ENCODE measurements at places on chromosomes 5 and 9. TPM values are rescaled to one million over a fixed set of nuclear protein-coding genes. Genes with fewer than 3 reads are reported as not detected.
A peak's percentile ranks its signal among the peaks of the same experiment; 100 is the strongest.

The KCNV2 gene
- total RNA-seq = not detected

The FOXD4L4 gene
- not detected for total RNA-seq

The C9orf85 gene
- total RNA-seq = 14.5 TPM

The INSL4 gene
- not detected for total RNA-seq

The PLPP7 gene
- total RNA-seq = 3.4 TPM

The PCDHB10 gene
- total RNA-seq = 1.9 TPM

The SEC61B gene
- 163 TPM for total RNA-seq

The CRB2 gene
- 8.4 TPM for total RNA-seq

The CDX1 gene
- total RNA-seq = not detected

The ENTPD2 gene
- 3.2 TPM for total RNA-seq

The LECT2 gene
- not detected for total RNA-seq

The NIPSNAP3A gene
- 9.3 TPM for total RNA-seq

The ACOT12 gene
- total RNA-seq = 0.33 TPM

GRCh38 chr5:13249854-13250253 is 694.6 kb downstream of the DNAH5 start:
- DNase-seq = no peak

DNA sequence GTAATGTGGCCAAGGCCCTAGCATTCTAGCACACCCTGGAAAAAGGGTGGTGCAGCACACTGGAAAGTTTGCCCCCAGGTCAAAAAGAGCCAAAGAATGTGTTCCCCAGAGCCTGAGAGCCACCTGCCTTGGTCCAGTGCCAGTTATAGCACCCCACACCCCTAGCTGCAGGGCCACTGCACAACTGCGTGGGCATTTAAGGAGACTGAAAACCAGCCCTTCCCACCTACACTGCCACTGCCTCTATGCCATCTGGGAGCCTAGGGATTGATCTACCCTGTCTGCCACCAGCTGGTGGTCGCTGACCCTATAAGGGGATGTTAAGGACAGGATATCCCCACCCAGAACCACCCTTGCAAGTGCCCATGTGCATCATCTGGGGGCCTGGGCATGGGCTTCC is 38.2 kb upstream of the PTPRD start:
- no peak for DNase-seq

- DNase-seq = no peak
Observed at GRCh38 chr5:167295681-167296005, 995.8 kb upstream of the WWC1 start.

GRCh38 chr5:157481666-157482065 is 21.7 kb downstream of the NIPAL4 start:
- no peak for DNase-seq

- DNase-seq = peak; percentile 50
Observed at GRCh38 chr9:113620377-113621161, 157.0 kb downstream of the RGS3 start.

GRCh38 chr5:141100243-141100805 is at the start of gene PCDHB3:
Gene PCDHB3 (plus strand): TSS chr5:141100473. CDS start chr5:141100650, 177 bp downstream.
- peak; percentile 51 for DNase-seq

DNA sequence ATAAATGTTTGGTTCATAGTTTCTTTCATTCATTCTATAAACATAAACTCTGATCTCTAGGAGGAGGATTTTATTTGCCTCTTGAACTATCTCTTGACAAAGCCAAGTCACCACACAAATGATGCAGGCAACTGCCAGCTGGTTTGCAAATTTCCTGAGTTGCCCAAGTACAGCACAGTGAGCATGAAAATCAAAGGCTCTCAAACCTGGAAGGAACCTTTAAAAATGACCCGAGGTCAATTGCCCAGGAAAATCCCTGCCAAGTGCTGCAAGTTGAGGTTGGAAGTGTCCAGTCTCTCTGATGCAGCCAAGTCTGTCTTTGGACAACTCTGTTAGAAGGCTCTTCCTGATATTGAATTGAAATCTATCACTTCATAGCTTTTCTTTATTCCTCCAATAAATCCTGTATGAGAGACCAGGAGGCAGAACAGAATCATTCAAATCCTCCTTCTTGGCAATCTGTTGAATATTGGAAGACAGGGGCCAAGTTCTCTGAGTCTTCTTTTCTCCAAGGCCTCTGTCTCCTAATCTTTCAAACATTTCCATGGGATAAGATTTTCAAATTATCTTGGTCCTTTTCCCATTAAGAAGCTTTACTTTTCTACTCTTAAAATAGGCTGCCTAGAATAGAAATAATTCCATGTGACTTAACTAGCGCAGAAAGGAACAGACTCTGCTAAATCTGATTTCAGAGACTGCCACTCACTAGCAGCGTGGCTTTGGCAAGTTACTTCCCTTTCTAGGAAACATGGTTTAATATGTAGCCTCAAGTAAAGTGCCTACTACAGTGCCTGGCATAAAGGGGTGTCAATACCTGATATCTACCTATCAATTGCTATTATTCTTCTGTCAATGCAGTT is 159.2 kb downstream of the SNX18 start:
- no peak for DNase-seq

GRCh38 chr9:23750808-23751207 is 75.2 kb downstream of the ELAVL2 start:
- no peak for DNase-seq

DNA sequence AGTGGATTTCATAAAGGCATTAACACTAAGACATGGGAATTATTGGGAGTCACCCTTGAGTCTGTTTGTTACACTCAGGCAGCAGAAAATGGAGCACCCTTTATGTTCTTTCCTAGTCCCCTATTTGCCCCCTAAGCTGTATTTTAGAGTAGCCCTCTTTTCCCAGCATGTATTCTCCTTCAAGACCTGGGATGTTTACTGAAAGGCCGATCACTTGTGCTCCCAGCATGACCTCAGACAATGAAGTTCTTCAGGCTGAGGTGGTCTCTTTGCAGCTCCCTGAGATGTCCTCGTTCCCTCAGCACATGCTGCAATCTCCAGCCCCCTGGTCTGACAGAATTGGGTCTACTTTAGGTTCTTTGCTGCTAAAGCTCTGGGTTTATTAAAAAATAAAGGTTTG is 169.7 kb downstream of the YTHDC2 start:
- DNase-seq = no peak

GRCh38 chr5:16889972-16890519 is 46.0 kb downstream of the MYO10 start:
- DNase-seq = no peak

DNA sequence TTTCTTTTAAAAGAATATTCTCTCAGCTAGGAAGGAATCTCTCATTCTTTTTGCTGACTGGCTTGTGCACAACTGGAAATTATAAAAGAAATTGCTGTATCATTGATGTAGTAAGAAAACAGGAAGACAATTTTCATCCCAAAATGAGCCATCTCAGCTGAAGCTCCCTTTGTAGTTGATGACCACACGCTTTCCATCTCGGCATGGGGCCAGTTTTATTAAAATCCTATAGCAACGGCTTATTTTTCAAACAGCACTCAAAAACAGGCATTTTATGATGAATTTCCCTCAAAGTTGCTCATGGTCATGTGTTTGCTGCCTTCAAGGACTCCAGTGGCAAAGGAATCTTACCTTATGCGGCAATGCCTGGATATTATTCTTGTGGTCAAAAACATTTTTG is 62.4 kb upstream of the GLIS3 start:
- DNase-seq = no peak

DNA sequence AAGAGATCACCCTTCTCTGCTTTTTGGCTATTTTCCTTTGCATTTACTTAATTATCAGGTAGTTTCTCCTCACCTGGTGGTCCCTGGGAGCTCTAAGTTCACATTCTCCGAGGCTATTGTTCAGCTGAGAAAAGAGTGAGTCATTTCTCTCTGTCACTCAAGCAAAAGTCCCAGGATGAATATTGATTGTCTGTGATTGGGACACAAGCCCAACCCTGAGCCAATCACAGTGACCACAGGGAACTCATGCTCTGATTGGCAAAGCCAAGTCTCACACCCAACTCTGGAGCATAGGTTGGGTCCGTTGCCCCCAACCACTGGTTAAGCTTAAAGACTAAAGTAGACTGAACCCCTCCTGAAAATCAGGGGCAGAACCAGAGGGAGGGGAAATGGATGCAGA is 27.8 kb upstream of the FAT2 start:
- DNase-seq = no peak

DNA sequence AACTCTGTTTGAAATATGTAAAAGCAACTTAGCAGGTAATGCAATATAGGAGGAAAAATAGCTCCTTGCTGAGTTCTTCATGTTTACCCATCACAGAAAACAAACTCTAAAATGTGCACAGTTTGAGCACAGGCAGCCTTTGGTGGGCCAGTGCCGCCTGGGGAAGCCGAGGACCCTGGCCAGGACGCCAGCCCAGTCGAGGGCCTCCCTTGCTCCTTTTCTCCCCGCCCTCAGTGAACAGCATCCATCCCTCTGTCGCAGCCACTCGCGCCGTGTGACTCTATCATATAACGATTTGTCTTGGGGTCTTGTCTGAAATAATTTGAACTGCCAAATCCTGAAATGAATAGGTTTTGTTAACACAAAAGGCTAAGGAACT is 286.7 kb upstream of the IRX4 start:
- no peak for DNase-seq

- DNase-seq = no peak
Observed at GRCh38 chr5:73132759-73133158, 12.4 kb downstream of the TMEM171 start.

GRCh38 chr5:9042241-9042640 is 503.6 kb downstream of the SEMA5A start:
- DNase-seq = no peak

DNA sequence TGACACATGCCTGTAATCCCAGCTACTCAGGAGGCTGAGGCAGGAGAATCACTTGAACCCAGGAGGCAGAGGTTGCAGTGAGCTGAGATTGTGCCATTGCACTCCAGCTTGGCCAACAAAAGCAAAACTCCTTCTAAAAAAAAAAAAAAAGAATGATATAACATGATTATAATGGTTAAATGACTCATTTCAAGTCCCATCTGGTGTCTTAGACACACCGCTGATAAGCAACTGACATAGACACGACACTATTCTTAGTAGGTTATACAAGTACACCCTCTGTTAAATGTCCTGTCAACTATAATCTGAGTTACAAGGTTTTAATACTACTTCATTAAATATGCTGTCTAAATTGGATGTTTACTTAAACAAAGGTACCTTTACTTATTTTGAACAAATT is 405.3 kb upstream of the CLINT1 start:
- no peak for DNase-seq

GRCh38 chr5:169404223-169404622 is 103.3 kb upstream of the SLIT3 start:
- DNase-seq = no peak

- DNase-seq = no peak
Observed at GRCh38 chr9:134837529-134837928, 43.1 kb upstream of the FCN2 start.

GRCh38 chr5:16528382-16529110 is 62.9 kb upstream of the ZNF622 start:
- DNase-seq = no peak

- no peak for DNase-seq
Observed at GRCh38 chr5:353612-354580, 32.4 kb downstream of the AHRR start.

DNA sequence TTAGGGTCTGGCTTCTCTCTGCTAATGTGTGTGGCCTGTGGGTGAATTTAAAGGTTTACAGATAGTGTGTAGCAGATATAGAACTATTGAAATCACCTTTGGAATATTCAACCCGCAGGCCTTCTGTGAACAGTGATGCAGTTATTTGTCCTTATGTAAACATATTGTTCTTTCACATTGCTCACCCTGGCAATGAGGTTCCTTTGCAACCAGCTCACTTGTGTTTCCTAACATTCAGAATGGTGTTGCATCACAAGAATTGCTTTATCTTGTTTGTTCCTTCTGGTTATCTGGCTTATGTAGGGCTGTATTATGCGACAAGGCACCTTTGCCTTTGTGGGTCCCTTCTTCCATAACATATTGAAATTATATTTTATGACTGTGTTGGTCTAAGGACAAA is 370.3 kb downstream of the NNT start:
- no peak for DNase-seq

DNA sequence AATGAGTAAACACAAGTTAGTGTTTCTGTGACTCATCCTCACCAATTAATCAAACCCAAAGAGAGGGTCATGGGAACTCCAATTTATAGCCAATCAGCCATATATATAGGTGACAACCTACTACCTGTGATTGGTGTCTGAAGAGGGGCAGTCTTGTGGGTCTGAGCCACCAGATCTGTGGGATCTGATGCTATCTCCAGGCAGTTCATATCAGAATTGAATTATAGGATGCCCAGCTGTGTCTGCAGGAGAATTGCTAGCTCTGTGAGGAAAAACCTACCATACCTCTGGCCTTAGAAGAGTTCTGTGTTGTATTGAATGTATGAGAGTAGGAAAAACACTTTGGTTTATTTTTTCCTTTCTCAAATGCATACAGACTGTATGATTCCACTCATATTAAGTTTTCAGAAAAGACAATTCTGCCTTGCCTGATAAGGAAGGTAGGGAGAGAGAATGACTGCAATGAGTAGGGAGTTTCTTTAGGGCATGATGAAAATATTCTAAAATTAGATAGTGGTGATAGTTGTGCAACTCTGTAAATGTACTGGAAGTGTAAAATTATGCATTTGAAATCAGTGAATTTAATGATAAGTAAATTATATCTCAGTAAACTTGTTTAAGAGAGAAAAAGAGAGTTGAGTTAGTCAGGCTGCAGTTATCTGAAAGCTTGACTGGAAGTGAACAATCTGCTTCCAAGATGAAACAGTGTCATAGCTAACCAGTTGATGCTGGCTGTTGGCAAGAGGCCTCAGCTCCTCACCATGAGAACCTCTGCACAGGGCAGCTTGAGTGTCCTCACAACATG is 274.9 kb downstream of the AUH start:
- no peak for DNase-seq

Measured in H1 (cell line).